ENCODE measurements at places on chromosomes 6 and 20.

DNA sequence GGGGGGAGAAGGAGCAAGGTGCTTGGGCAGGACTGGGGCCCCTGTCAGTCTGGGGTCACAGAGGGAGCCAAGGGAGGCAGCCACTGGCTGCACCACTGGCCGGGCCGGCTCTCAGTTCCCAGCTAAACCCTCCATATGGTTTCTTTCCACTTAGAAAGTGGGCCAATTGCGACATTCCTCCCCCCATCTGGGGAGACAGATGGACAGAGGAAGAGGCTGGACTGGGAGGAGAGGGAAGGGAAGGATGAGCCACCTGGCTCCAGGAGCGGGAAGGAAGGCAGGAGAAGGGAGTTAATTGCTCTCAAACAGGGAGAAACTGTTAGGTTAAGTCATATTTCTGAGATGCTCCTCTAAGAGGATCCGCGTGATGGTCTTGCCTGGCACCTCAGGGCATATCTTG lies 82.2 kb downstream of the GRM4 start:
- DNase-seq: no peak

DNA sequence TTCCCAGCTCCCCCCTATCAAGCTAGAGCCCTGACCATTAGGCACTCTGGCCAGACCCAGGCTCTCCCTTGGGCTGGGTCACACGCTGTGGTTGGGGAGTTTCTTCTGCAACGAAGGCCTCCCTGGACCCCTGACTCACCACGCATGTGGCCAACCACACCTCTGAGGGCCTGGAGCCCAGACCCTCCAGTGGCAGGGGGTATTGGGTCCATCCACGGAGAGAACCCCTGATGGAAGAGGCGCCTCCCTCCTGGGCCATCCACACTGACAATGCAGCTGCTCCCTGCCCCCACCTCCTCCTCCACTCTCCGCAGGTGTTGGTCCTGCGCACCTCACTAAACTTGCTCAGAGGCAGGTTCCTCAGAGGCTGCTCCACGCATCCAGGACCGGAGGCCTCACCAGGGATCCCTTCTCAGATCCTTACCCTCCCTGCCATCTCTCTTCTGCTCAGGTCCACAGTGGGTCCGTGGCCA lies 125.4 kb downstream of the RNASET2 start:
- DNase-seq: no peak

- DNase-seq: no peak
Measured at GRCh38 chr6:50187351-50187921, 137.7 kb upstream of the DEFB112 start.

DNA sequence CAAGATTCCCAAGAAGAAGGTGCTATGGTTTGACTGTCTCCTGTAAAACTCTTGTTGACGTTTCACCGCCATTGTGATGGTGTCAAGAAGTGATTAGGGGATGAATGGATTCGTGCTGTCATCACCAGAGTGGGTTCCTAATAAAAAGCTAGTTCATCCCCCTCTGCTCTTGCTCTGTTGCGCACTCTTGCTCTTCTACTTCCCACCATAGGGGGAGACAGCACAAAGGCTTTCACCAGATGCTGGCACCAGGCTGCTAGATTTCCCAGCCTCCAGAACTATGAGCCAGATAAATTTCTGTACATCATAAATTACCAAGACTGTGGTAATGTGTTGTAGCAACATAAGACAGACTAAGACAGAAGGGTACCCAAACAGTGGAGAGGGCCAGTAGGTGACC lies 21.6 kb upstream of the CCDC28A start:
- DNase-seq: no peak

All from stimulated activated CD4-positive, alpha-beta T cell treated with anti-CD3 and anti-CD28 coated beads, Interleukin-2, amount 100 ng/mL, for 4 hours (primary cell).